Prostate gland (tissue), 2 donors: ENCODE measurements at places on chromosomes 3 and 15.

GRCh38 chr3:159829539-159830227, 159.0 kb upstream of the IL12A start:
- peak; percentile 82 for DNase-seq

- no peak for DNase-seq
Observed at GRCh38 chr3:113070072-113070640, 79.4 kb downstream of the GTPBP8 start.

- no peak for DNase-seq
Observed at GRCh38 chr3:55202326-55202725, 274.5 kb upstream of the LRTM1 start.

DNA sequence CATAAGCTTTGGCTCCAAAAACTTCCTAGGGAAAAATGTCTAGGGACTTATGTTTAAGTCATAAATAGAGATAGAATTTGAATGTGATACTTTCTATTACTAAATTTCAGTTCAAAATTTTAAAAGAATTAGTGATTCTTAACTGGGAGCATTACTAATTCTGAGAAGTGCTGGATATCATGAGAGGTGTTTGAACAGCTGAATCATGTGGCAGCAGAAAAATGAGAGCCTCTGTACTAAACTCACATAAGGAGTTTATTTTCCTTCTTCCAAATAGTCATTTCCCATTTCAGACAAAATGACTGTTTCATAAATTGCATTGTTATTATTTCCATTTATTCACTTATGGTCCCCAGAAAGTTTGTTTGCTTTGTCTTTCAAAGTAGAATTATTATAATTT, 62.7 kb downstream of the SLMAP start:
- no peak for DNase-seq

DNA sequence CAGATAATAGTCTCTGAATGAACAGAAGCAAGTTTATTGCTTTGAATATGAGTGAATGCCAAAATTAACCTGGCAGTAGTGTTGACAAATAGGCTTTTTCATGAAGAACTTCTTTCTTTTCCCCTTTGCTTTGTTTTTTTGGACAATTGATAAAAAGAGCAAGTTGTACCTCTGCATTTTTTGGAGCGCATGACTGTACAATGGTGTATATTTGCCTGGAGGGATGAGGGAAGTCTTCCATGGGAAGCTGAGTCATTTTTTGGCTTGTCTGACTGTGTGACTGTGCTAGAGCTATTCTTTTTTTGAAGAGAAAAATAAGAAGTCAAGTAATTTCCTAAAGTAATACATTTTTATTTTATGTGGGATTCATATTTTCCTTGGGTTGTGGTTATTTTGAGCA, 186.9 kb downstream of the KLHL25 start:
- DNase-seq: no peak

DNA sequence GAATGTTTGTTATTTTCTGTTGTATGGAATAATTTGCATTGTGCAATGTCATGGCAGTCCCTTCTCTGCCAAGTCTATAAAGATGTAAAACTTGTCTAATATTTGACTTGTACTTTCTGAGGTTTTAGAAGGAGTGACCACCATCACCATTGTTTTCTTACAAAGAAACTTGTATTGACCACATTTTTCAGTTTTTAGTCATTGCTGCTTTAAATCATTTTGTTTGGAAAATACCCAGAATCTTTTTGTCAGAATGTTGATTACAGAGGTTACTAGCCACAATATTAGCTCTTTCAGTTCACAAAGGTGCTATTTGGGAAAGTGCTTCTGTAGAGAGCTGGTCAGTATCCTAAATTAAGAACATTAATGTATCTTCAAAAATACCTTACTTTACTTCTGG, 532.4 kb upstream of the GBE1 start:
- DNase-seq: no peak

DNA sequence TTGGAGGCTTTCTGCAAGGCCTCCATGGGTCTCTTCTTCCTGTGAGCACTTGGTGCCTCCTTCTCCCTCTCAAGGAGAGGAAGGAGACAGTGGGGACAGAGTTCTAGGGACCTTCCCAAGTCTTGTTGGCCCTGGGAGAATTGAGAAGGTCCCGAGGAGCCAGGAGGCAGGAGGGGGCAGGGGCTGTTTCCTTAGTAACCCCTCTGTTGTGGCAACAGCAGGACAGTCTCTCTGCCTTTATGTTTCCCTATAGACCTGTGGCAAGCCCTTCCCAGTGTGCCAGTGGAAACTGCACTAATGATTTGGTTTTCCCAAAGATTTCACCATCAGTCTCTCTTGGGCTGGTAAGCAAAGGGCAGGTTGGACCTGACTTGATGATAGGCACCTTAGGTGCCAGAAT, 87.8 kb upstream of the GALNT15 start:
- no peak for DNase-seq

GRCh38 chr3:2523281-2523836, 424.7 kb downstream of the CNTN4 start:
- DNase-seq: no peak

DNA sequence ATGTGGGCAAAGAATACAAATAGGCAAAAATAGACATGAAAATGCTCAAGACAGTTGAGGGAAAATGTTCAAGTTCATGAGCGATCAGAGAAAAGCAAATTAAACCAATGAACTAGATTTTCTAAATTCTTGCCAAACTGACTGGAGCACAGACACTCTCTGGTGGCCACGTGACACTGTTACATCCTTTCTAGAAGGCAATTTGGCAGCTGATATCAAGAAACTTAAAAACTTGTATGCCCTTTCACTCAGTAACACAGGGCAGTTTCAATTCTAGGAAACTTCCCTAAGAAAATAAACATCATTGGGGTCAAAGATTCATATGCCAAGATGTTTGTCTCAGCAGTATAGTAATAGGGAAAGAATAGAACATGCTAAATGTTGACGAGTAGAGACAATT, 52.2 kb downstream of the ABHD5 start:
- DNase-seq: no peak

DNA sequence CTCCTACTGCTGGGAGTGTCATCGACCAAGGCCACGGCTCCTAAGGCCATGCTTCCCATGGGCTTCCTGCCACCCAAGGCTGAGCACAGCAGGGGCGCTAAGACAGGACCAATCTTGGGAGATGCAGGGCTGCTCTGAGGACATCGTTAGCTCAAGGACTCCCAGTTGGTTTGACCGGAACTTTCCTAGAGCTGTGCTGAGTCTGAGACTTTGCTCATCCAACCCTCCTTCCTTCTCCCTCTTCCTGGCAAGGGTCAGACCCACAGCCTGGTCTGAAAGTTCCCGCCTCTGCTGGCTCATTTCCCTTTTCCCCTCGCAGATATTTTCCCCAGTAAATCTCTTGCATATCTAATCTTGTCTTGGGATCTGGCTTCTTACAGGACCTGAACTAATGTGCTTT, 57.2 kb downstream of the EPHB3 start:
- DNase-seq: no peak

GRCh38 chr15:31001702-31002101, 10.3 kb upstream of the MTMR10 start:
- no peak for DNase-seq

GRCh38 chr3:66552846-66553245, 52.0 kb upstream of the LRIG1 start:
- DNase-seq: no peak

DNA sequence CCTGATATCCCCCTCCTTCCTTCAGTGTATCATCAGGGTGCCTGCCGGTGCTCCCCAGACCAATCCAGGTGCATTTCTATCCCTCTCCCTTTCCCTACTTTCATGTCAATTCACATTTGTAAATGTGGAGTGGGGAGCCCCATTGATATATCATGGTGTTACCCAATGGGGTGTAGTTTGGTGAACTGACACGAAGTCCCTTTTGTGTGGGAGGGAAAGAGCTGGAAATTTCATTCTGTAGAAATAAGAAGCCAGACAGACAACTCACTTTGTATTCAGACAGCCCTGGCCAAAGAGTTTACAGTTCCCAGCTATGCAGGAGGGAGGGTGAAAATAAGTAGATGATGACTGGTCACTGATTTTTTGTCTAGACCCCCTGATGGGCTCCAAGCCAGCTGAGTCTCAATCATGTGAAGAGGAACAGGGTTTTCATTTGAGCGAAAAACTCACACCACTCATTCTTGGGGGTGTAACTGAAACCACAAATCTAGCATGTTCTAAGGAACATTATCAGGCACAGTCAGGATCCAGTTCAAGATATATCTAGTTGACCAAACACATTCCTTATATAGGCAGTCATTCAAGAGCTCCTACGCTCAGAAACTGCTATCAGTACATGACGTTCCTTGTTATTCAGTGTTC, 58.9 kb downstream of the LMCD1 start:
- DNase-seq: no peak

DNA sequence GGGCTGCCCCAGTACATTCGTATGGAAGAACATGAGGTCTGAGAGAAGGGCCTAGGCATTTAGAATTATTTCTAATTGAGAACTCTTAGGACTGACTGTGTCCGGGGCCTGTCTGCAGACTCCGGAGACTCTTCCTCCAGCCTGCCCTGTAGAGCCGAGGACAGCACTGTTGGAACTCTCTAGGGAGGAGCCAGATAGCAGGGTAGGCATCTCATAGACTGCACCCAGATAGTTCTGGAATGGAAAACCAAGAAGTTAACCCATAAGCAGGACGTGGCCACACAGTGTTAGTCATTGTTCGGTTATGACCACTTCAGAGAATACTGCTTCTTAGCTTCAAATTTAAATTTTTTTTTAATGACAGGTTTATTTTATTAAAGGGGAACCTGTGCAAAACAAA, 59.5 kb downstream of the SNRK start:
- no peak for DNase-seq

DNA sequence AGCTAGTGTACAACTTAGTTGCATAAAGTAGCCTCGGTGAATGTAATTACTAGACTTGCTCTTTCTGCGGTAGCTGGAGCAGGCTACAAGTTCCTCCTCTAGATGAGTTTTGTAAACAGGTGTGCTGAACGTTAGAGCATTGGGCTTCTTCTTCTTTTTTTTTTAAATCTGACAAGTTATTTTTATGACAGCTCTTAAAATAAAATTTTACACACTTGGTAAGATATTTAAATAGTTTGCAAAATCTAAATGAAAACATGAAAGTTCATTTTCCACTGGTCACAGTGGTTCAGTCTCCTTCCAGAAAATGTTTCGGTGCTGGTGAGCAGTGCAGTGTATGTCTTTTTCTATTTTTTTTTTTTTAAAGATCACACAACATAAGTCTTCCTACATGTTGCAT, 3.0 kb downstream of the CCR9 start:
- DNase-seq: no peak

GRCh38 chr3:145581694-145582093, 579.3 kb downstream of the PLOD2 start:
- DNase-seq: no peak

GRCh38 chr3:184472723-184473428, 88.7 kb upstream of the EPHB3 start:
- no peak for DNase-seq

DNA sequence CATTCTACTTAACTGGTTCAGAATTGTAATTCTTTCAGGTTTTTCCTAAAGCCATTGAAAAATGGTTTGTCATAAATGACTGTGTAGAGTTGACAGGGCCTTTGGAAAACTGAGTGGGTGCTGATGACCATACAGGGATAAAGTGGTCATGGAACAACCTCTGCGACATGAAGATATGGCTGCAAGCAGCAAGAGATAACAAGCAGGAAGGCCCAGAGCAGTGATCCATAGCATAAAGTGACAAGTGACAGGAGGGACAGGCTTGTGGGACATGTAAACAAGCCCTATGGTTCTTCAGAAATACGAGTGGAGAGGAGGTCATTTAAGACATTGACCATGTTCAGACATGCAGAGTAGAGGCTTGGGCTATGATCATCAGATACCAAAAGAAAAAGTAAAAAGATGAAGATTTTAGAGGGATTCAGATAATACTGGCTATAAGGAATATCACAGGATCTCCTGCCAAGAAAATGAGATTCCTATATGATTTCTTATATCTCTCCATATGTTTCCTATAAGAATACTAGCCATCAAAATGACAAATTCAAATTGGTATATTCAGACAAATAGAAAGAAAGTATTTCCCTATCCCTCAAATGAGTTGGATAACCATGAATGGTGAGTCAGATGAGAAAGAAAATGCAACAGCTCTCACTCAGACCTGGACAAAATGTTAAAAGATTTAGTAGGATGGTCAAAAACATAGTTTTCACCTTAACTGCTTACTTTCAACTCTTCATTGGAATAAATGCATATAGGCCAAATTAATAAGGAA, 827.6 kb upstream of the CFAP20DC start:
- DNase-seq: no peak

- no peak for DNase-seq
Observed at GRCh38 chr3:133475245-133476010, 75.6 kb downstream of the BFSP2 start.

- DNase-seq: no peak
Observed at GRCh38 chr15:74174958-74175253, 1.4 kb downstream of the ISLR start.

DNA sequence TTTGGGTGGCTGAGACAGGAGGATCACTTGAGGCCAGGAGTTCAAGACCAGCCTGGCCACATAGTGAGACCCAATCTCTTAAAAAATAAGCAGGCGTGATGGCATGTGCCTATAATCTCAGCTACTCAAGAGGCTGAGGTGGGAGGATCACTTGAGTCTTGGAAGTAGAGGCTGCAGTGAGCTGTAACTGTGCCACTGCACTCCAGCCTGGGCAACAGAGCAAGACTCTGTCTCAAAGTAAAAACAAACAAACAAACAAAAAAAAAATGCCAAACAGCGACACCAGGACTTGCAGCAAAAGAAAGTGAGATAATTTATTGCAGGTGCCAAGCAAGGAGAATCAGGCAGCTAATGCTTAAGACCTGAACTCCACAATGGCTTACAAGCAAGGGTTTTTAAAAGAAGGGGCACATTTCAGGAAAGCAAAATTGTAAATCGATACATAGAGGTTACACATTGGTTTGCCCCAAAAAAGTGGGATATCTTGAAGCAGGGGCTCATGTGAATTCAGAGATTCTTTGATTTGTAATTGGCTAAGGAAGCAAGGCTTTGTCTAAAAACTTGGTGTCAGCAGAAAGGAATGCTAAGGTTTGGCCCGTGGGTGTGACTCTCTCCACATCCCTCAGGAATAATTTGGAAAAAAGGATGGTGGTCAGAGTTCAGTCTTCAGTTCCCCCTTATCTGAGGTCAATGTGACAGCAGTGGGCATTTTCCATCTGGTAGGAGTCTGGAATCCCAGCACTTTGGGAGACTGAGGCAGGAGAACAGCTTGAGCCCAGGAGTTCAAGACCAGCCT, 5.2 kb upstream of the MPI start:
- no peak for DNase-seq

GRCh38 chr3:99466331-99466730, 172.1 kb upstream of the COL8A1 start:
- no peak for DNase-seq

GRCh38 chr3:148408667-148409066, 289.0 kb upstream of the AGTR1 start:
- DNase-seq: no peak

GRCh38 chr3:132154619-132155018, 119.8 kb upstream of the CPNE4 start:
- DNase-seq: no peak

GRCh38 chr3:184512621-184513020, 49.0 kb upstream of the EPHB3 start:
- no peak for DNase-seq

DNA sequence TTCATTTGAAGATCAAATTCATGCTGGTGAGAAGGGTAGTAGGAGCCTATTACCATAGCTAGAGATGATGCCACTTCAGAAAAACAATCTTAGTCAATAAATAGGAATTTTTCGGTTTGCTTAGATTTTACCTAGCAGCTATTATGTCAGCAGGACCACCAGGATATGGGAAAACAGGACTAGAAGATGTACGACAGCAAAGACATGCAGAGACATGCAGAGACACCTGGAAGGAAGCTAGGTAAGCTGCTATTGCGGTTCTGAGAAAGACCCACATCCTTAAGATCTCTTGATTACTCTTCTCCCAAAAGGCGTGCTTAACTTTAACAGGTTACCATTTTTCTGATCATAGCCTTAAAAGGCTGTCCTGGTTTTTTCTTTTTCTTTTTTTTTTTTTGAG, 64.8 kb upstream of the THSD4 start:
- DNase-seq: no peak
